Lower leg skin (tissue), 4 donors: ENCODE measurements at places on chromosomes 11 and 22. TPM values are rescaled to one million over a fixed set of nuclear protein-coding genes. Genes with fewer than 3 reads are reported as not detected.

DNA sequence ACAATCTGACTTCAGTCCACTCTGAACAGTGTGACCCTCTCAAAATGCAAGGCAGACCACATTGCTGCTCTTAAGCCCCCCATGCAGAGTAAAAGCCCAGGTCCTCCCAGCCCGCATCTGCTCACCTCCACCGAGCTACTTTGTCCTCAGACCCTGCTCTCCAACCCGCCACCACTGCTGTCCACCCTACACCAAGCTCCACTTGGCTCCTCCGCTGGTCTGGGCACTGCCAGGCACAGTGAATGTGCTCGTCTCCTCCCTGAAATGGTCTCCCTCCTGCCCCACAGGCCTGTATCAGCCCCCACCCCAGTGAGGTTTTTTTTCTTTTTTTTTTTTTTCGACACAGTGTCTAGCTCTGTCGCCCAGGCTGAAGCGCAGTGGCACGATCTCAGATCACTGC is 67.4 kb upstream of the ARFGAP3 start:
- DNase-seq = no peak

DNA sequence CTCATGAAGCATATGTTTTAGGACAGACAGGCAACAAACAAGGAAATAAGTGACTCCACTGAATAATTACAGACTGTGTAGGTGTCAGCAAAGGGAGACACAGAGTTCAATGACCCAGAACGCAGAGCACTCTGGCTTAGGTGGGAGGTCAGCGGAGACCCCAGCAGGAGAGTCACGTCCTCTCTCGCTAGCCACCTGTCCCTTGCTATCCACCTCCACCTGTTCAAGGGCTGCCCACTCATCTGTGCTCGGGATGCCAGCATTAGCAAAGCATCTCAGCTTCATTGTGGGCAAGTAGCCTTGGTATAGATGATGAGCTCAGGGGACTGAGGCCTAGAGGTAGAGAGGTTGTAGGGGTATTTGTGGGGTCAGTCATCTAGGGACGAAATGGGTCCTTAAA is 21.8 kb upstream of the ATXN10 start:
- no peak for DNase-seq

GRCh38 chr22:38305471-38306448 is 11.5 kb downstream of the CSNK1E start:
- no peak for DNase-seq

DNA sequence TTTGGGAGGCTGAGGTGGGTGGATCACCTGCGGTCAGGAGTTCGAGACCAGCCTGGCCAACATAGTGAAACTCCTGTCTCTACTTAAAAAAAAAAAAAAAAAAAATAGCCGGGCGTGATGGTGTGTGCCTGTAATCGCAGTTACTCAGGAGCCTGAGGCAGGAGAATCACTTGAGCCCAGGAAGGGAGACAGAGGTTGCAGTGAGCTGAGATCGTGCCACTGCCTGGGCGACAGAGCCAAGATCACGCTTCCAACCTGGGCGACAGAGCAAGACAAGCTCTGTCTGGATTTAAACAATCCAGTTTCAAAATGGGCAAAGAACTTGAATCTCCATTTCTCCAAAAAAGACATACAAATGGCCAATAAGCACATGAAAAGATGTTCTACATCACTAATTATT is 12.5 kb downstream of the LMO2 start:
- no peak for DNase-seq

GRCh38 chr11:43419460-43419859 is 60.7 kb downstream of the TTC17 start:
- no peak for DNase-seq

GRCh38 chr11:113979431-113979830 is 4.5 kb downstream of the HTR3A start:
- no peak for DNase-seq

DNA sequence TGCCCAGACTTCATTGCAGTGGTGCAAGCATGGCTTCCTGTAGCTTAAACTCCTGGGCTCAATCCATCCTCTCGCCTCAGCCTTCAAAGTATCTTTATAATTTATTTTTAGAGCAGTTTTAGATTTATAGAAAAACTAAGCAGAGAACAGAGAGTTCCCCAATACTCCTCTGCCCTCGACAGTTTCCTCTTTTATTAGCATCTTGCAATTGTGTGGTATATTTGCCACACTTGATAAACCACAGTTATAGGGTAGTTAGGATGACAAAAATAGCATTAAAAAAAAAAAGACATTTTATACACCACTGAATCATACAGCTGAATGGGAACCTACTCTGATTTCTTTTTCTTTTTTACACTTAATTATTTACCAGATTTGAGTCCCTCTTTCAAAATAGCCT is 31.2 kb downstream of the MS4A2 start:
- no peak for DNase-seq

GRCh38 chr11:61041755-61042518 is 60.4 kb upstream of the CD5 start:
- DNase-seq = no peak

Gene NAALADL1
- 1.5 TPM for total RNA-seq

Gene SCGB1D2
- total RNA-seq = 1,012 TPM

Gene FOLR3
- total RNA-seq = 0.52 TPM

Gene APOBEC3G
- total RNA-seq = 1.1 TPM
